CD14-positive monocyte (primary cell): ENCODE measurements at places on chromosomes 3 and 15.

DNA sequence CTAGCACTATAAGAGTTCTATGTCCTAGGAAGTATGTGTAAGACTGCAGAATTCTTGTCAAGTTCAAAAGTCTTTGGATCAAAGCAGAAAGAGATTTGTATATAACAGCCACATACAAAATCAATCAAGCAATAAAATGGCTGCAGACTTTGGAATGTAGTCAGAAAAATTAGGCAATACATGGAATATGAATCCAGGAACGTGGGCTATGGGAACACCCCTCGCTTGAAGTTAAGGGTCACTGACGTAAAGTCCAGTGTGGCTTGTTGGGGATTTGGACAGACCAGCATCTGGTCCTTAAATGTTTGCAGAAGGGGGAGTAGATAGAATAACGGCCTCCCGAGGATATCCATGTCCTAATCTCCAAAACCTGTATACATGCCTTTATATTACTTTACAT lies 178.6 kb downstream of the ADAMTS9 start:
- no peak overlapping the region for H3K4me3 ChIP-seq
- H3K36me3 ChIP-seq: no peaks in the 10 kb centered on the region
- H3K27ac ChIP-seq: no peak overlapping the region
- no peaks in the 10 kb centered on the region for H3K4me1 ChIP-seq
- no peaks in the 10 kb centered on the region for H3K27me3 ChIP-seq

DNA sequence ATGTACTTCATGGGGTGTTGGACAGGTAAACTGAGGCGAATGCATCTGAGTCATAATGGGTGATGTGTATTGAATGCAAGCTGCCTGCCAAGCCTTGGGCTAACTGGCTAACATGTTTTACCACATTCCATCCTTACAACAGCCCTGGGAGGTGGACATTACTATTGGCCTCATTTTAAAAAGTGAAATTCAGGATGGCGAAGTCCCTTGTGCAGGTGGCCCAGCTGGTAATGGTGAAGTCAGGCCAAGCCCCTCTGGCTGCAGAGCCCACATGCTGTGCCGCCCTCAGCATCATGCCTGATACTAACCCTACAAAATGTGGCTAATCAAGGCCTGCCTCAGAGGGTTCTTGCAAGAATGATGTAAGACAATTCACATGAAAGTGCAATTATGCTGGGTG lies 60.0 kb upstream of the CHD2 start:
- peaks cover 35% of the 10 kb centered on the region for H3K4me1 ChIP-seq
- H3K36me3 ChIP-seq: no peaks in the 10 kb centered on the region
- DNase-seq: no peak
- H3K27me3 ChIP-seq: no peaks in the 10 kb centered on the region

DNA sequence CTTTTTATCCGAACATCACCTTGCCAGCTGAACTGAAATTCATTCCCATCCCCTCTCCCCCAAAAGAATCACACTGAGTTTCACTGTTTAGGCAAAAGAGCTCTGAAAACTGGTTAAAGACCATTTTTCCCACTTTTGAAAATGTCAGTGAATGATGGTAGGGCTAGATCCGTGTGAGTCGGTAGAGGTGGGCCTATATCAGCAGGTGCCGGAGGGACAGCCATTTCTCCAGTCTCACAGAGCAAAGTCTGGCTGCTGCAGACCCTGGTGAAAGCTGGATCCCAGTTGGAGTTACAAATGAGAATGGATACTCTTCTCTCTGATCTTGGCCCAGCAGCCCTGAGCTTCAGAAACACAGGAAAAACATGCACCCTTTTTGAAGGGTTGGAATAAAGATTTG lies 10.9 kb downstream of the ENTPD3 start:
- H3K36me3 ChIP-seq: no peaks in the 10 kb centered on the region
- H3K4me1 ChIP-seq: no peaks in the 10 kb centered on the region
- no peak overlapping the region for H3K4me3 ChIP-seq
- H3K27me3 ChIP-seq: no peaks in the 10 kb centered on the region

GRCh38 chr3:158918008-158918407 lies 116.2 kb downstream of the MFSD1 start:
- no peak for DNase-seq
- no peaks in the 10 kb centered on the region for H3K4me1 ChIP-seq
- no peaks in the 10 kb centered on the region for H3K27me3 ChIP-seq

DNA sequence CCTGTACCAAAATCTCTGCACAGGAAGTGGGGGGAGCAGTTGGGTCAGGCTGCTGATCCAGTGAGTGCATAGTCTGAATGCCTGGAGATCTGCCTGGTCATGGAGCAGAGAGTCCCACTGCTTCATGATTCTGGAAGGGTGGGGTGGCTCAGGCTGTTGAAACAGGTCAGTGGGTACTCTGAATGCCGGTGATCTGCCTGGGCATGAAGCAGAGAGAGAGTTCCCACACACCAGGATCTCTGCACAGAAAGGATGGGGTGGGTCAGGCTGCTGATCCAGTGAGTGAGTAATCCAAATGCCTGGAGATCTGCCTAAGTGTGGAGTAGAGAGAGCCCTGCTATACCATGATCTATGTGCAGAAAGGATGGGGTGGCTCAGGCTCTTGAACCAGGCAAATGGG lies 16.1 kb upstream of the GCSAM start:
- H3K4me1 ChIP-seq: no peaks in the 10 kb centered on the region
- no peak overlapping the region for H3K27ac ChIP-seq
- no peaks in the 10 kb centered on the region for H3K36me3 ChIP-seq
- no peak for DNase-seq
- H3K4me3 ChIP-seq: no peak overlapping the region
- H3K27me3 ChIP-seq: no peaks in the 10 kb centered on the region

GRCh38 chr3:172067837-172068440 lies 28.6 kb downstream of the FNDC3B start:
- no peak for DNase-seq
- H3K4me3 ChIP-seq: no peak overlapping the region
- no peaks in the 10 kb centered on the region for H3K27me3 ChIP-seq

GRCh38 chr3:99953596-99953995 lies 135.9 kb downstream of the CMSS1 start:
- no peaks in the 10 kb centered on the region for H3K36me3 ChIP-seq
- H3K4me1 ChIP-seq: no peaks in the 10 kb centered on the region
- no peaks in the 10 kb centered on the region for H3K27me3 ChIP-seq
- no peak overlapping the region for H3K27ac ChIP-seq
- no peak overlapping the region for H3K4me3 ChIP-seq
- no peak for DNase-seq

GRCh38 chr15:63389902-63390670 lies 8.4 kb upstream of the CA12 start:
- H3K4me1 ChIP-seq: no peaks in the 10 kb centered on the region
- H3K27me3 ChIP-seq: no peaks in the 10 kb centered on the region
- no peaks in the 10 kb centered on the region for H3K36me3 ChIP-seq
- no peak overlapping the region for H3K4me3 ChIP-seq

GRCh38 chr3:42497009-42497731 lies 5.3 kb upstream of the VIPR1 start:
- DNase-seq: no peak
- H3K27me3 ChIP-seq: peaks cover 26% of the 10 kb centered on the region

DNA sequence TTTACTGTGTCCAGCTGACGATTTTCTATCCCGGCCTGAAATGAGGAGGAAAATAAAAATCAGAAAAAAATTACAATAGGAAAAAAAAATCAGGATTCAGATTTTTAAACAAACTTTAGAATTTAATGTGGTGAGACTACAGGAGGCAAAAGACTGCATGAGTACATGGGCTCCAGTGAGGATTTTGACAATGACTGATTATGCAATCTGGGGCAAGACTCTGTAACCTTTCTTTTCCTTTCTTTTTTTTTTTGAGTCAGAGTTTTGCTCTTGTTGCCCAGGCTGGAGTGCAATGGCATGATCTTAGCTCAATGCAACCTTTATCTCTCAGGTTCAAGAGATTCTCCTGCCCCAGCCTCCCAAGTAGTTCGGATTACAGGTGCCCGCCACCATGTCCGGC lies 29.9 kb downstream of the SPG11 start:
- no peaks in the 10 kb centered on the region for H3K4me1 ChIP-seq
- H3K4me3 ChIP-seq: no peak overlapping the region
- H3K27me3 ChIP-seq: no peaks in the 10 kb centered on the region
- H3K36me3 ChIP-seq: peaks cover 87% of the 10 kb centered on the region

DNA sequence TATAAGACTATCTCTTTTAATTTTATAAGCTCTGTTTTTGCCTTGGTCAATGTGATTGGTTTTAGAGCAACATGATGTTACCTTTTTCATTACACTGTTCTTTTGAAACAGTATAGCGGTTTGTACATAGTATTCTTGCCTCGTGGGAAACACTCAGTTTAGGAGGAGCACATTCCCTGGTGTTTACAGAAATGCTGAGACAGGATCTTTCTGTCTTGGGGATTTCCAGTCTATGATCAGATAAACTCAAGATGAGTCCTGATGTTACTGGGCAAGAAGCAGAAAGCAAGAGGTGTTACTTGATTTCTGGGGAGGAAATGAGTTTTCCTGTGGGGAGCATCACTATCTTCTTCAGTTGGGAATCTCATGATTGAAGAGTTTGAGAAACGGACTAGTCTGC lies 2.5 kb downstream of the TMEM266 start:
- no peak overlapping the region for H3K4me3 ChIP-seq
- H3K36me3 ChIP-seq: no peaks in the 10 kb centered on the region
- H3K4me1 ChIP-seq: peaks cover 29% of the 10 kb centered on the region
- H3K27me3 ChIP-seq: peaks cover 30% of the 10 kb centered on the region

DNA sequence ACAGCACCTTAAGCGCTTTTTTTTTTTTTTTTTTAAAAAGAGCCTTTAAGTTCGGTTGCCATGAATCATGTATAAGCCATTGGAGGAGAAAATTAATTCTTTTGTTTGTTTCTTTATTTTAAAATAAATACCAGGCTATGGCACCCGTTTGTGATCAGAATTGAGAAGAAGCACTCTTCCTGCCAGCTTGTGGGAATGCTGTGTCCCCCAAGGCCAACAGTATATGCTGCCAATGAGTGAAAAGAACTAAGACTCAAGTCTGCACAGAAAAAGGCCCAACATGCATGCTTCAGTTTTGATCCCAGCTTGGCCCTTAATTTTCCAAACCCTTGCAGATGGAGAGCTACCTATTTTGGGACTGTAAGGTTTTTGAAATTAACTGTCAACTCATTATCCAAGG lies 90.5 kb downstream of the LRRC3B start:
- no peaks in the 10 kb centered on the region for H3K4me1 ChIP-seq
- no peak for DNase-seq
- no peak overlapping the region for H3K27ac ChIP-seq
- H3K36me3 ChIP-seq: no peaks in the 10 kb centered on the region

DNA sequence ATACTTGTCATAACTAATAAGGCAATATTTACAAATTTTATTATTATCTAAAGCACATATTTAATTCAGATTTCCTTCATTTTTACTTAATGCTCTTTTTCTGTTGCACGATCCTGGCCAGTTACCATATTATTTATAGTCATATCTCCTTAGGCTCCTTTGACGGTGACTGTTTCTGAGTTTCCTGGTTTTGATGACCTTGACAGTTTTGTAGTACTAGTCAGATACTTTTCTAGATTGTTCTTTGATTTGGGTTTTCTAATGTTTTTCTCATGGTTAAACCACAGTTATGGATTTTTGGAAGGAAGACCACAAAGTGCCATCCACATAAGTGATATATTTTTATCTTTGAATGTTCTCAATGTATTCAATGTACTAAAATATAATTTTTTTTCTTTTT lies 171.0 kb upstream of the NANOGP8 start:
- H3K27me3 ChIP-seq: no peaks in the 10 kb centered on the region
- no peaks in the 10 kb centered on the region for H3K4me1 ChIP-seq
- H3K27ac ChIP-seq: no peak overlapping the region
- no peak for DNase-seq
- H3K4me3 ChIP-seq: no peak overlapping the region
- no peaks in the 10 kb centered on the region for H3K36me3 ChIP-seq

GRCh38 chr3:156964577-156964976 lies 138.4 kb downstream of the LEKR1 start:
- no peak overlapping the region for H3K27ac ChIP-seq
- no peak overlapping the region for H3K4me3 ChIP-seq
- H3K4me1 ChIP-seq: no peaks in the 10 kb centered on the region
- no peaks in the 10 kb centered on the region for H3K27me3 ChIP-seq

GRCh38 chr3:155602307-155602706 lies 142.6 kb downstream of the PLCH1 start:
- no peak overlapping the region for H3K4me3 ChIP-seq
- no peaks in the 10 kb centered on the region for H3K27me3 ChIP-seq
- no peaks in the 10 kb centered on the region for H3K36me3 ChIP-seq
- DNase-seq: no peak
- no peaks in the 10 kb centered on the region for H3K4me1 ChIP-seq

GRCh38 chr3:186454881-186455703 lies 89.1 kb downstream of the CRYGS start:
- no peaks in the 10 kb centered on the region for H3K4me1 ChIP-seq
- H3K27me3 ChIP-seq: no peaks in the 10 kb centered on the region

GRCh38 chr15:84715441-84716035 lies 401 bp downstream of the SEC11A start:
- DNase-seq: peak; percentile 13
- peaks cover 57% of the 10 kb centered on the region for H3K4me1 ChIP-seq
- peak overlapping the region; percentile 93 for H3K27ac ChIP-seq
- peaks cover 16% of the 10 kb centered on the region for H3K36me3 ChIP-seq
- no peaks in the 10 kb centered on the region for H3K27me3 ChIP-seq
- peak overlapping the region; percentile 99 for H3K4me3 ChIP-seq

- no peak for DNase-seq
- H3K4me1 ChIP-seq: no peaks in the 10 kb centered on the region
- no peaks in the 10 kb centered on the region for H3K36me3 ChIP-seq
These were observed 827.4 kb downstream of the SI start for GRCh38 chr3:164250923-164251322.

DNA sequence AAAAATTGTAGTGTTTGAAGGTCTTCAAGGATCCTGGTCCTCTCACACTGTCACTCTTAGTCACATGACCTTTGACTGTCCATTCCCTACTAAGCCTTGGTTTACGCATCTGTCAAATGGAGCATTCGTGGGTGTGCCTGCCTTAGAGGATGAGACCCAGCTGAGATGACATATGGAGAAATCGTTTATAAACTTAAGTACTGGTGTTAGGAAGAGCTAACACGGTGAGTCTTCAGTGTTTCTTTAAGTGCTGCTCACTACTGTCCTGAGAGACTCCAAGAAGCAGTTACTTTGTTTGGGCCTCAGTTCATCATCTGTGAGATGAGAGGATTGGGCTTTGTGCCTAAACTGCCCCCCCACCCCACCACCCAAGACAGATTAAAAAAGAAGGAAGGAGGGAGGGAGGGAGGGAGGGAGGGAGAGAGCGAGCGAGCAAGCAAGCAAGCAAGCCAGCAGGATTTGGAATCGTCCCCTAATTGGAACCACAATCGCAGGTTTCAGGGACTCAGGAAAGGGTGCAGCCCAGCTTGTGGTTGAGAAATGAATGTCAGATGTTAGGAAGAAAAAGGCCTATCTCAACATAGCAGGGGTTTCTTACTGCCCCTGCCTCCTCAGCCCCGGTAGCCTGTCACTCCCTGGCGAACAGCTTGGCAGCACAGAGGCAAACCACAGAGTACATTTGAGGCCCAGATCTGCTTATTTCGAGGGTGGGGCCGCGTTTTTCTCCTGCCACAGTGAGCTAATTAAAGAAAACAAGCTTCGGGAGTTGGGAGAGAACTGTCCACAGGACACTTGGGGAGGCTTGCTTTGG lies 32.7 kb downstream of the SMAD3 start:
- H3K27ac ChIP-seq: peak overlapping the region; percentile 84
- no peak for DNase-seq
- H3K4me1 ChIP-seq: peaks cover 58% of the 10 kb centered on the region
- no peak overlapping the region for H3K4me3 ChIP-seq
- no peaks in the 10 kb centered on the region for H3K36me3 ChIP-seq
- H3K27me3 ChIP-seq: no peaks in the 10 kb centered on the region

- H3K4me1 ChIP-seq: peaks cover 25% of the 10 kb centered on the region
- peak overlapping the region; percentile 94 for H3K4me3 ChIP-seq
- peaks cover 7% of the 10 kb centered on the region for H3K36me3 ChIP-seq
- peak overlapping the region; percentile 84 for H3K27ac ChIP-seq
- no peaks in the 10 kb centered on the region for H3K27me3 ChIP-seq
These were observed 464 bp upstream of the MRPS25 start for GRCh38 chr3:15065550-15066007.

GRCh38 chr15:31283043-31283442 lies 43.6 kb upstream of the KLF13 start:
- no peak overlapping the region for H3K4me3 ChIP-seq
- peaks cover 8% of the 10 kb centered on the region for H3K4me1 ChIP-seq
- no peak for DNase-seq
